ENCODE measurements at places on chromosomes 3 and 15. TPM values are rescaled to one million over a fixed set of nuclear protein-coding genes. Genes with fewer than 3 reads are reported as not detected.

GRCh38 chr15:80875568-80876347 is 96.6 kb downstream of the CEMIP start:
- no peak for DNase-seq

- DNase-seq: no peak
These were observed 324.0 kb upstream of the TBL1XR1 start for GRCh38 chr3:177521305-177521704.

- no peak for DNase-seq
These were observed 921.3 kb upstream of the NR2F2 start for GRCh38 chr15:95409211-95409610.

GRCh38 chr3:67349551-67350174 is 304.7 kb downstream of the SUCLG2 start:
- peak; percentile 47 for DNase-seq

GRCh38 chr15:43190178-43190577 is 5.0 kb downstream of the CCNDBP1 start:
- DNase-seq: no peak

GRCh38 chr3:147132168-147132567 is 274.2 kb downstream of the ZIC4 start:
- no peak for DNase-seq

- DNase-seq: no peak
These were observed 291.9 kb upstream of the STT3B start for GRCh38 chr3:31240874-31241273.

- DNase-seq: no peak
These were observed 515.4 kb downstream of the FOXP1 start for GRCh38 chr3:71067977-71068654.

DNA sequence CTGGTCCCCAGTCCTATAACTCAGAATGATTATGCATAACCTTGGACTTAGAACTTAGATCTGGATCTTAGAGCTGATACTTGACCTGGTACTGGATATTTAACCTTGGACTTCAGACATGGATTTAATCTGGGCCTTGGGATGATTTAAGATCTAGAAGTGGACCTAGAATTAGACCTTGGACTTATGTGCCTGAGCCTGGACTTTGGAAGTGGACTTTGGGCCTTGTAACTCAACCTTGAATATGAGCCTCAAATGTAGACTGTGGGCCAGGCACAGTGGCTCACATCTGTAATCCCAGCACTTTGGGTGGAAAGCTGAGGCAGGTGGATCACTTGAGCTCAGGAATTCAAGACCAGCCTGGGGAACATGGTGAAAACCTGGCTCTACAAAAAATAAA is 46.1 kb downstream of the ZNF589 start:
- no peak for DNase-seq

DNA sequence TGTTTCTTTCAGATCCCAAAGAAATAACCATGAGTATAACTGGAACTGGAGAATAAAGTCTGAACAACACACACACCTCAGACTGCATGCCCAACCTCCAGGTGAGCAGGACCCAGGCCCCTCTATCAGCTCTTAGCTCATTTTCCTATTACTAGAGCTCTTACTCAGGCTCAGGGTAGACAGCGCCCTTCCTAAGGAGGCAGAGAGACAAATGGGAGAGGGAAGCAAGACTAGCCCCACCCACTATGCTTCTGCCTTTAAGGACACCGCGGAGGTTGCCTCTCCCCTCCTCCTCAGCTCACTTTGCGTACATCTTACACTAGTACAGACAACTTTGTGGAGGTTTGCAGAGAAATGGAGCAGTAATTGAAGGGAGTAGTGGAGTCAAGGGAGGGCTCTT is 44.0 kb upstream of the GLCE start:
- no peak for DNase-seq

DNA sequence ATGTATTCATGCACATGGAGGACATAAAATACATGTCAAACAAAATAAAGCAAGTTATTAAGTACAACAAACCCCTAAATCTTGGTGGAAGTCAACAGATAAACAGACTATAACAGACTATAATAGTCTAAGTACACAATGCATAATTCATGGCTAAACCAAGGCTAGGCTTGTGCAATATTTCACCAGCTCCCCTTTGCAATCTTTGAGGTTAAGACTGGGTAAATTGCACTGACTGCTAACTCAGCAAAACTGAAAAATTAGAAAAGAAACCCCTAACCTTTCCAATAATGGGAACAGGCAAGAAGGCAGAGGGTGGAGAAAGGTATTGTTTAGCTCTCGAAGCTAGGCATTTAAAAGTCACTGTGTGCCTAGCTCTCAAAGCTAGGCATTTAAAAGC is 304.9 kb upstream of the WNT5A start:
- no peak for DNase-seq

GRCh38 chr15:72982714-72983113 is 69.5 kb upstream of the NEO1 start:
- DNase-seq: no peak

GRCh38 chr3:10998542-10998941 is 6.0 kb downstream of the SLC6A1 start:
- DNase-seq: no peak

GRCh38 chr3:133467780-133468179 is 67.9 kb downstream of the BFSP2 start:
- no peak for DNase-seq

DNA sequence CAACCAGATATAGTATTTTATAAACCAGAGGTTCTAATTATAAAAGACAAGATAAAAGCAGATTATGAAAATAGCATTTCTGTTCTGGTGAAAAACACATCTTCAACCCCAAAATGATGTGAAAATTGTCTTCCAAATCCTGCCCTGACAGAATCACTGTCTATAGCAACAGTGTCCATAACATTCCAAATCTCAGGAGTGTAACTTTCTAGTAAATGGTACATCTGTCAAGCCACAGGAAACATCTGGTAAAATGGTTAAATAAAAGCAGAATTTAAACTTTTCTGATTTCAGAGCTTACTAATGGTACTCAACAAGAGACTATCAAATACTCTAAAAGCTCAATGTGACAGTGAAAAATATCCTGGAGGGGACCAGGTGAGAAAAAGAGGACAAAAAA is 60.5 kb downstream of the VGLL4 start:
- no peak for DNase-seq

DNA sequence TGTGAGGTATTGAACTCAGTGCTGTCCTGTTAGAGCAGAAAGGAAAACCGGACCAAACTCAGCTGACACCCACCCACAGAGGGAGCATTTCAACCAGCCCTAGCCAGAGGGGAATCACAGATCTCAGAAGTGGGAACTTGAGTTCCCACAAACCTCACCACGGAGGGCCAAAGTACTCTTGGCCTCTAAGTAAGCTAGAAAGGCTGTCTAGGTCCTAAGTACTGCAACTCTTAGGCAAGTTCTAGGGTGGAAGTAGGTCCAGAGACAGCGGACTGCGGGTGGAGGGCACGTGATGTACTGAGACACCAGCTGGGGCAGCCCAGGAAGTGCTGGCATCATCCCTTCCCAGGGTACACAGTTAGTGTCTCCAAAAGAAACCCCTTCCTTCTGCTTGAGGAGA is 34.1 kb downstream of the EOMES start:
- no peak for DNase-seq

DNA sequence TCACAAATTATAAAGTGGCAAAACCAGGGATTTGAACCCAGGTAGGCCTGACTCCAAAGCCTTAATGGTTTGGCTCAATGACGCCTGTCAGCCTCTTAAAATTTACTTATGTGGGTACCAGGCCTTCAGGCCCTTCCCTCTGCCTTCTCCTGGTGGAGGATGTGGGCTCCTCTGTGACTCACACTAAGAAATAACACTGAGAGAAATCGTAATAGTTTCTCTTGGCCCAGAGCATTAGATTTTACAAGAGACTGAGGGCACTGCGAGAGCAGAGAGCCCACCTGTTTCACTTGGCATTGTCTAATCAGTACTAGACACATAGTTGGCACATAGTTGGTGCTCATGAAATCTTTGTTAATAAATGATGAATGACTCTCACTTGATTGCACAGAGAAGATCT is 505.2 kb downstream of the SHQ1 start:
- peak; percentile 27 for DNase-seq

DNA sequence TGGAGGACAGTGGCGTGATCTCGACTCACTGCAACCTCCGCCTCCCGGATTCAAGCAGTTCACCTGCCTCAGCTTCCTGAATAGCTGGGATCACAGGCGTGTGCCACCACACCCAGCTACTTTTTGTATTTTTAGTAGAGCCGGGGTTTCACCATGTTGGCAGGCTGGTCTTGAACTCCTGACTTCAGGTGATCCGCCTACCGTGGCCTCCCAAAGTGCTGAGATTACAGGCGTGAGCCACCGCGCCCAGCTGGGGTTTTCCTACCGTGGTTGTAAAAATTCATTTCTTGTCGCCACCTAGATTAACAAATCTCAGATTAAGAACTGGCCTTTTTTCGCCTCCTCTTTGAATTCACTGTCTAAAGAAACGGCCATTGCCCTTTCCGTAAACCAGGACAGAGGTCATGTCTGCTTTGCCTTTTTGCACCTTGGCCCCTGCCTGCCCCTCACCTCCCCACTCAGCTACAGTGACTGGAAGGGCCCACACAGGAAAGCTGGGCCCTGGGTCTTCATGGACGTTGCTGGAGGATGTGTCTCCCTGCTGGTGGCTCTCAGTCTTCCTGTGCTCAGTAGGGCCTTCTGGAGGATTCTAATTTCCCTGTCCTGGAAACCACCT is 17.2 kb downstream of the ZNF710 start:
- no peak for DNase-seq

DNA sequence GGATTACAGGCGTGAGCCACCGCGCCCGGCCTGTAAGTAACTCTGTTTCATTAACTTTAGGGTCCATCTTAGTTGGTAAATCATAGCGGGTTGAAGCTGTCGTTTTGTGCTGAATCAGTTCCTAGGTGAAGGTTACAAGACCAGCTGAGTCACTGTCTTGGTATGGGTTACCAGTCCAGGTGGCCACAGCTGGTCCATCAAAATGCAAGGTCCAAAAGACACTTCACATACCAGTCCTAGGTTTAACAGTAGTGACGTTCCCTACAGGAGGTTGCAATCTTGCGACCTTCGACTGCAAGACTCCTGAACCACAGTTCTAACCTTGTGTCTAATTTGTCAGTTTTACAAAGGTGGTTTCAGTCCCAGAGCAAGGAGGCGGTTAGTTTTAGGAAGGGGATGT is 160.1 kb upstream of the ATP10A start:
- no peak for DNase-seq

GRCh38 chr15:100140527-100141308 is 201.1 kb downstream of the ADAMTS17 start:
- DNase-seq: no peak

- no peak for DNase-seq
These were observed 9.2 kb downstream of the CTXND1 start for GRCh38 chr15:80242802-80243201.

DNA sequence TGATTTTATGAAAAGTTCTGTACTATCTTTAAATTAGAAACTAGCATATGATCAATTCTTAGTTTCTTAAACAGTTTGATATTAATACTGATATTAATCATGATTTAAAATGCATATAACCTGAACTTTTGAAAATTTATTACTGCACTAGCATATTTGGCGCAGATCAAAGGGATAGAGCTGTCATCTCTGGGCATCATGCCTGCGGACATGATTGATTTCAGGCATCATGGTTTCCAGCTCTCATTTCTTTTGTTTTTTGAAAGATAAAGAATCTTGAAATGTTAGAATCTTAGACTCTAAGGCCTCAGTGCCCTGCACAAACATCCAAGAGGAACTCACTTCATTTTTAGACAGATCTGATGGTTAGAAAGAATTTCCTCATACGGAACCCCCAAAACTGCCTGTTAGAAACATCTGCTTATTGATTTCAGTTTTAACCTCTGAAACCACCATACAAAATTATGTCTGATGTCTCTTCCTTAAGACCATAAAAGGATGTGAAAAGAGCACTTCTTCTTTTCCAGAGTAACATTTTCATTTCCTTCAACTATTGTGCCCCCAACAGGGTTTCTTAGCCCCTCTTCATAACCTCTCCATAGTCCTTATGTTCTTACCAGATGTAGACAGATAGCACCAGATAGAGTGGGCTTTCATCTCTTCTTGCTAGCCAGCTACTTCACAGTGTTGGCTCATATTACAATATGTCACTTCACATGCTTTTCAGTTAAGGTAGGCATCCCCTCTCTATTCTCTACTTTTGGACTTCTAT is 110.8 kb downstream of the BBX start:
- no peak for DNase-seq

DNA sequence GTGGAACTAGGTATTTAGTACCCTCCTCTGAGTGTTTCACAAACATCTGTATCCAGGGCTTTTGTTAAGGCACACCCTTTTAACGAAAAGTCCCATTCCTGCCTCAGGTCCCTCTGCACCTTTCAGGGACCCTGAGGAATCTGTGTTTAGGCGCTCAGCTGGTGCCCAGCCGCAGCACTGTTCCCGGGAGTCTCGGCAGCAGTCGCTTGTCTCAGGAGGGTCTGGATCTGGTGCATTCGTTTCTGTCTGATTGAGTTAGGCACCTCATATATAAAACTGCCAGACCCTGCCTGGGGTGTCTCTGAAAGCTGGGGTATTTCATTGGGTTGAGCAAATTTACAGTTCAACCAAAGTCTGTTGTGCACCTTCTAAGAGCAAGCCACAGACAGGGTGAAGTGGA is 162.8 kb upstream of the TOPAZ1 start:
- DNase-seq: no peak

The ZNF502 gene
- not detected for total RNA-seq

The VGLL3 gene
- under 0.01 TPM for total RNA-seq

The LCTL gene
- total RNA-seq: not detected

The ANKUB1 gene
- not detected for total RNA-seq

The TM4SF4 gene
- total RNA-seq: 10.9 TPM

The CCDC54 gene
- not detected for total RNA-seq

The GOLGA6L4 gene
- not detected for total RNA-seq

The CDCP1 gene
- total RNA-seq: 11.3 TPM

The FBXL22 gene
- not detected for total RNA-seq
